NCI-H774 (cell line): ENCODE measurements at places on chromosomes 7 and 10.

DNA sequence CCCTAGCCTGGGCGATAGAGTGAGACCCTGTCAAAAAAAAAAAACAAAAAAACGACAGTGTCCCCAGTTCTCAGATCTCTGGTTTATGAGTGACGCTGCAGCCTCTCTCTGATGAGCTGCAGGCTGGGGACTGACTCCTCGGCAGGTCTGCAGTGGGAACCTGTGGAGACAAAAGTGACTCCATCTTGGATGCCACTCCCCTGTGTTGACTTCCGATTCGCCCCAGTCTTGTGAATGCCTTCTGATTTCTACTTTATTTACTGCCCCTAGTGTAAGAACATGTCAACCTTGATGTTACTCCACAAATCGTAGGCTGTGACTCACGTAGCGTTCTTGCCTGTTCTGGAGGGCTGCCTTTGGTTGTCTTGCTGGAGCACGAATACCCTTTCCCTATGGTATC is 6.2 kb downstream of the TACR2 start:
- DNase-seq: no peak

DNA sequence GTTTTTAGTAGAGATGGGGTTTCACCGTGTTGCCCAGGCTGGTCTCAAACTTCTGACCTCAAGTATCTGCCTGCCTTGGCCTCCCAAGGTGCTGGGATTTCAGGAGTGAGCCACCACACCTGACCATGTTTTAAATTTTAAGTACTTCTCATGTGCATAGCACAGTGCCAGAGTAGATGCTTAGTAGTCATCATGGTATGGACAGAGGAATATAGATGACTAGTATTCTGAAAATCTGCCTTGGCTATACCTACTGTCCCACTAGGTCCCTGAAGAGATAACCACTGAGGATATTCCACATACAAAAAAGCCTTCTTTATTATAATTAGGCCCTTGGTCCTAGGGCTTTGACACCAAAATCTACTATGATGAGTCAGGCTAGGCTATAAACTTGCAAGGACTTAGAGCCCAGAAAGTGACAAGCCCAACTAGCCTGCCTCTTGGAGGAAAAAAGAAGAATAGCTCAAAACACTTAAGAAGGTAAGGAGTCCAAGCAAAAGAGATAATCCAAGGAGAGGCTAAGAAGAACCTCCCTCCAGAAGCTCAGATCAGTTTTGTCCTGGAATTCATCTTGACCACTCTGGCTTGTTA is 34.0 kb downstream of the LUC7L2 start:
- DNase-seq: no peak

DNA sequence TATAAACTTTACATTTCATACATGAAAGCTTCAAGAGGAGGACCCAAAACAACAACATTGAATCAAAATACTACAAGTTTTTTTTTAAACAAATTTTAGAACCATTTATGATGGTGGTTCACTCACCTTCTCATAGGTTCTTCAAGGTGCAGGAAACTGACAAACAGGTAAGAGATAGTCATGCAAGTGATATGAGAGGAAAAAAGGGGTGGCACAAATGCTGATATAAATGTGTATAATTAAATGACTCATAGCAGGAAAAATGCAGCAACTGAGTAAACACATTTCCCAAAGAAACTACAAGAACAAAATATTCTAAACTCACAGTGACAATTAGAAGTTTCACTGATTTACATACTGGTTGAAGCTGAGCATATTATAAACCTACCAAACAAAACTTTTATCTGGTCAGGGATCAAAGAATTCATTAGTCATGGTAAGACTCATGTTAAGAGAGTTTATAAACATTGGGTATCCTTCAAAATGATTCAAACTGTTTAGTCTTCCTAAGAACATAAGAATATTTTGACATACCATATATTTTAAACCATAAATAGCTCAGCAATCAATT is 14.1 kb downstream of the ZWINT start:
- no peak for DNase-seq

GRCh38 chr7:17307000-17307399 is 8.5 kb downstream of the AHR start:
- no peak for DNase-seq

DNA sequence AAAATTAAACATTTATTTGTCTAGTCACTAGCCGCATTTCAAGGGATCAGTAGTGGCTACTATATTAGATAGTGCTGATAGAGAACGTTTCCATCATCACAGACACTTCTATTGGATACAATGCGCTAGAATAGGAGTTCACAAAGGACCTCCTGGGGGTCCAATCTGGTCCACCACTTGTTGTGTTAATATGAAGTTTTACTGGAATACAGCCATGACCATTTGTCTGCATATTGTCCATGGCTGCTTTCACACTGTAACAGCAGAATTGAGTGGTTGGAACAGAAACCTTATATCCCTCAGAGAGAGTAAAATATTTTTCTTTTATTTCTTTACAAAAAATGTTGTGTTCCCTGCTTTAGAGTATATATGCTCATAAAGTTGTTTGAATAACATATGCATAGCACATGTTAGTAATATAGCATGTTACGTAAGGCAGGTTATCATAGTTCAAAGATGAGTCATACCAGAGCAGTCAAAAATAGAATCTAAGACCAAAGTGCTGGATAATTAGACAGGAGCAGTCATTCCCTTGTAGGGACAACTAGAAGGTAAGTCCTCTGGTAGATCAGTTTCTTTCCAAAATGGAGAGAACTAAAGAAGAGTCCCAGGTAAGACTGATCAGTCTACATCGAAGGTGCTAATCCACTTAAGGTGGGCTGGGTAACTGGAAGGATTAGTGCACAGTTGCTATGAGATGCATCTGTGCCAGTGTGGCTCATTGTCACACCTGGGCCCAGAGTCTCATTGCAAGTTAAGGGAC is 14.9 kb downstream of the BZW2 start:
- DNase-seq: no peak

GRCh38 chr10:124449170-124450011 is 444 bp downstream of the NKX1-2 start:
- DNase-seq: no peak

GRCh38 chr7:142384493-142384922 is 126.7 kb upstream of the PRSS58 start:
- DNase-seq: no peak

DNA sequence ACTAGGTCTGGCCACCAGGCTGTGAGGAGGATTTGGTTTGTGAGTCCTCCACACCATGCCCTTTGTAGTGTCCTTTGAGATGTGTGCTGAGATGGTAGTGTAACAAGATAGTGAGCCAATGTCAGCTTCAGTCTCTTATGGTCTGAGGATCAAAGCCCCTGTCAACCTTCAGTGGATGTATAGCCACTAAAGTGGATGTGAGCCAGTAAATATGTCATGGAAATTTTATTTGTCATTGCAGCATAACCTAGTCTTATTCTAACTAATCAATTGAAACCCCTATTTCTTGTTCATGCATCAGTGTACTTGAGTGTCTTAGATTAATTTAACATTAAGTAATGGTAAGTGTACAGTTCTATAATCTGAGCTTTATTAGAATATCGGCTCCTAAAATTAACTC is 51.0 kb upstream of the WAC start:
- DNase-seq: no peak

DNA sequence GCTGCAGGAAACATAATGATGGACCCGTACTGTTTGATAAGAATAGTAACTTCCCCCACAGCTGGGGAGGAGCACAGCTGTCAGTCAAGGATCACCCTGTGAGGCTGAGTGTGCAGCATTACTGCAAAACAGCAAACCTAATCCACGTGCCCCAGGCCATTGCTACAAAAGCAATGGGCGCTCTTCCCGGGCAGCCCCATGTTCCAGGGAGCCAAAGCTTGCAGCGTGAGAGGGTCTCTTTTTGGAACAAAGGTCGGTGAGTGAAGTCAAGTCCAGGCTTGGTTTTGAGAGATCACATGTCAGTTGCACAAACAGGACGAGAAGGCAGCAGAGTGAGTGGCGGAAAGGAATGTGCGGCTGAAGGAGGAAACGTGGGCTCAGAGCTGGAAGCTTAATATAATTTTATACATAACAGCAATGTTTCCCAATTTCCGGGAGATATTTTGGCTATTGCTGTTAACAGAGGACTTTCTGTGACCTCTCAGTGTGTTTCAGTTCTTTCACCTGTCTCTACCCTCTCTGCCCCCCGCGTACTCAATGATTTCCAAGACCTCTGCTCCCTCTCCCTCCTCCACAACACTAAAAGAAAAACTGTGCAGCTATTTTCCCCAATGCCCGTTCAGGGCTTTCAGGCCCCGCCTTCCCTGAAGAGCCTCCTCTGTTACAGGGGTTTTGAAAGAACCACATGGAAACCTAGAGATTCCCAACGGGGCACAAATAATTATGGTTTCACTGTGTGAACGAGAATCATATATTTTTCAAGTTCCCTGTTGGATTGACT is 128.9 kb downstream of the MTPAP start:
- DNase-seq: no peak

- no peak for DNase-seq
Observed at GRCh38 chr7:18086165-18087025, 58.7 kb upstream of the PRPS1L1 start.

DNA sequence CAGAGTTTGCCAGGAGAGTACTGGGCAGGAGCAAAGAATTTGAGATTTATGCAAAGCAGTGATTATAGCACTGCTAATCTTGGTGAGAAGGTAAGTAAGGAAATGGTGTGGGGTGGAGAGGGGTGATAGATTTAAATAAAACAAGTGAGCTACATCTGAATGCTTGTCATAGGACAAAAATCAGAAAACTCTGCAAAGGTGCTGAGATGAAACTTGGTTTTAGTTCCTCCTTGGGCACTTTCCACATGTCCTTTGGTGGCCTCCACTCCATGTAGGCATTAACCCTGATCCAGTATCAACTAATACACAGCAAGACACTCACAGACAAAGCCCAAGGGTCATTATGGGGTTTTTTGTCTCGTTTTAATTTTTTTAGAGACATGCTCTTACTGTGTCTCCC is 25.7 kb upstream of the FAM107B start:
- no peak for DNase-seq

DNA sequence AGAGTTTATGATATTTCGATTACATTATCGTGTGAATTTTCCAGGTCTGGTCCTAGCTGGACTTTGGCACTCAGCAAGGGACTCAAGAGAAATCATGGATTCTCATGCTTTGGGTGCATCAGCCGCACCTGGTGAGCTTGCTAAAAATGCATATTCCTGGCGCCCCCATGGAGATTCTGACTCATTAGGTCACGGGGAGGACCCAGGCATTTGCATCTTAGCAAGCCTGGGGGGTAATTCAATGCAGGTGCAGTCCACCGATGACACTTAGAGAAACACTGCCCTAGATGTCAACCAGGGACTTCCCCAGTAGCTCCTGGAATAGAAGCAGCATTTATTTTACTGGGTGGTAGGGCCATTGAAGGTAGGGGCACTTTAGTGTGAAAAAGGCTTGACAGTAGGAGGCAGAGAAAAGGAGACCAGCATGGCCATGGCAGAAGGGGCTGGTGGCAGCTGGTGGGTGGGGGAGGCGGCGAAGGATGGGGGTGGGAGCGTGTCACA is 29.9 kb upstream of the PDCD4 start:
- DNase-seq: no peak

DNA sequence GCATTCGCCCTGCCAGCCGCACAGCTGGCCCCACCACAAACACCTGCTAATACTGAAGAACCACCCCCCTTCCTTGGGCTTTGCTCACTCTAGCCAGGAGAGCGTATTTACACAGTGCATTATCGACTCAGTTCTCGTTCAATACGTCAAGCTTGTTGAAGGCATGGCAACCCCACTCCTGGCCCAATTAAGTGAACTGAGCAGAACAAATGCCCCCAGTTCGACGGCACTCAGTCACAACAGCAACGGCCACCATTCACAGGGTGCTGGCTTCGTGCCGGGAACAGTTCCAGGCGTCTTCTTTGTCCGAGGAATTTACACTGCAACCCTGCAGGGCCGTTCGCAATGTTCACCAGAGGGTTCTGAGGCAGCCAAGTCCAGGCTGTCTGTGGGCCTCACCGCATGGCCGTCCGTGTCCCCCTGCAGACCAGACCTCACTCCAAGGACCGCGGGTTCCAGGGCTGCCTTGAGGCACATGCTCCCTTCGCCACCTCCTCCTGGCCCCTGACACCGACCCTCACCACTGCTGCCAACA is 175.3 kb downstream of the DIP2C start:
- peak; percentile 90 for DNase-seq

- DNase-seq: no peak
Observed at GRCh38 chr7:117874191-117874700, 1.0 kb upstream of the CTTNBP2 start.

GRCh38 chr10:44818041-44818649 is 93.0 kb upstream of the TMEM72 start:
- DNase-seq: no peak

DNA sequence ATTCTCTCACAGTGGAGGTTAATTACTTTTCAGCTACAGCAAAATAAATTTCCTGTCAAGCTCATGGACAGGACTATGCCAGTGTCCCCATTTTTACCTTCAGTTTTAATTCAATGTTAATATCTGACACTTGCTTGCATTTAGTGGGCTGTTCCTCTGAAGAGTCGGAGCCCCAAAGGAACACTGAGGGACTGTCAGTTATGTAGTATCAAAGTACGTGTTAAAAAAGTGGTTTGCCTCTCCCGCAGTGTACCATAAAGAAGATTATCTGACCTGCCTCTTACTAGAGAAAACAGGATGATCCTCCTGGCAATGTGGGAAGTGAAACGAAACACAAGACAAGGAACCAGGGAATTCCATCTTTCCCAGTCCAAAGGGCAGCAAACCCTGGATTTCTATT is 1010.9 kb upstream of the PHF14 start:
- DNase-seq: no peak

DNA sequence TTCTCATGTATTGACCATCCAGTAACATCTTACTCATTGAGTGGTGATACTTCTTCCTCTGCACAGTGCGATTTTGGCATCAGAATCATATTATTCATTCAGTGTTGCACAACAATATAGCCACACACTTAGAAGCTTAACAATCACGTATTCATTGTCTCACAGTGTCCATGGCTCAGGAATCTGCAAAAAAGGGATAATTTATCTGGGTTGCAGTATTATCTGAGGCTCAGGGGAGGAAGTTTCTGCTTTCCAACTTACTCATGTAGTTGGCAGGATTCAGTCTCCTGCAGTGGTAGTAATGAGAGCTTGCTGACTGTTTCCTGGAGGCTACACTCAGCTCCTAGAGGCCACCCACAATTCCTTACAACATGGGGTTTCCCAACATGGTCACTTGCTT is 803.6 kb downstream of the SORCS1 start:
- DNase-seq: no peak
